ENCODE measurements at places on chromosomes 16 and 17. TPM values are rescaled to one million over a fixed set of nuclear protein-coding genes. Genes with fewer than 3 reads are reported as not detected.
A peak's percentile ranks its signal among the peaks of the same experiment; 100 is the strongest.

DNA sequence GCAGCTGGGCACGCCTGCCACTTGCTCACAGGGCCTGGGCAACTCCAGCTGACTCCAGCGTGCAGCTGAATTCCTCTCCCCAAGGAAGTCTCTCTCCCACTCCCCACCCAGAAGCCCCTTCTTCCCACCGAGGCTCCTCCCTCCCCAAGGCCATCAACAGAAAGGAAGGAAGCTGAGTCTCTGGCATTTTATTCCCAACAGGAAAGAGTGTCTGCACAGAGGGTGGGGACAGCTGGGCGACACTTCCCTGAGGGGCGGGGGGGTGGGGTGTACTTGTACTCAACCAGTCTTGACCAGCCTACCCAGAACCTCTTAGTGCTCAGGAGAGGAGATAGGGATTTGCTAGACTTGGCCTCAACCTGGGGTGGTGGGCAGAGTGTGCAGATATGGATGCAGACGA, at the start of gene EXOC3L1:
Gene EXOC3L1 (minus strand): TSS at position 96 of the 400 bp plus-strand sequence. CDS start 460 bp downstream, outside the sequence.
- DNase-seq, result no peak

Gene CRHR1
- total RNA-seq, result 2.8 TPM

DNA sequence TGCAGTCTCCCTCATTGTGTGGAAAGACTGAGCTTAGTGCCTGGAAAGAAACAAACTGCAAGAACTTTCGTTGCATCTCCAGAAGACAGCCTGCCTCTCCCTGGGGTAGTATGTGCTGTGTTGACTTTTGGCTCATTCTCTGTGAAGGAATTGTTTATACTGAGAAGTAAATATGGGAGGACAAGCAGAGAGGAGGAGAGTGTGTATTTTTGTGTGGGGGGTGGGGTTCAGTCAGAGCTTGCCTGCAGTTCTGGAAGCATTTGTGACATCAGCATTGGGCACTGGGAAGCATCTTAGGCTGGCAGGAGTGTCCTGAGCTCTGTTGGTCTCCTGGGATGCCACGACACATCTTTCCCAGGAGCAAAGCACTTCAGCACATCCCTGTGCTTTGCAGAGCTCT, 147.9 kb downstream of the HS3ST3B1 start:
- DNase-seq, result no peak

DNA sequence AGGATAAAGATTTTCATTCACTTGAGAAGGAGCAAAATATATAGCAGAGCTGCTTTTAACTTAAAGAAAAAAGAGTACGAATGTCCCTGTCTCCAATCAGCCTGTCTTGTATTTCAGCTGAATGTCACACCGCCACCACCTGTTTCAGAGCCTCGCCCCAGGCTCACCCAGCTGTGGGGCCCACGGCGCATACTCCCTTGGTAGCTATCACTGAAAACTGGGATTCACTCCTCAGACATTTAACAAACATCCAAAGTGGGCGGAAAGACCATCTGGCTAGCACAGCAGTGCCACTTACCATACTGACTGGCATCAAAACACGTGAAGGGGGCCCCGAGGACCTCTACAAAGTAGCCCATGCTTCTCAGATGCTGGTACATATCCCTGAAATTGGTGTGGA, 25.4 kb upstream of the SLC38A8 start:
- DNase-seq, result no peak

Gene ZNF385C
- 0.48 TPM for total RNA-seq

- no peak for DNase-seq
Measured at GRCh38 chr16:5851393-5851982, 753.9 kb upstream of the EEF2KMT start.

Gene CES1
- 13.9 TPM for total RNA-seq

GRCh38 chr17:69030169-69030568, 30.6 kb downstream of the ABCA9 start:
- no peak for DNase-seq

- peak; percentile 60 for DNase-seq
Measured at GRCh38 chr16:81277541-81278080, 37.2 kb upstream of the GAN start.

- DNase-seq, result no peak
Measured at GRCh38 chr17:16872351-16873173, 99.4 kb downstream of the TNFRSF13B start.

DNA sequence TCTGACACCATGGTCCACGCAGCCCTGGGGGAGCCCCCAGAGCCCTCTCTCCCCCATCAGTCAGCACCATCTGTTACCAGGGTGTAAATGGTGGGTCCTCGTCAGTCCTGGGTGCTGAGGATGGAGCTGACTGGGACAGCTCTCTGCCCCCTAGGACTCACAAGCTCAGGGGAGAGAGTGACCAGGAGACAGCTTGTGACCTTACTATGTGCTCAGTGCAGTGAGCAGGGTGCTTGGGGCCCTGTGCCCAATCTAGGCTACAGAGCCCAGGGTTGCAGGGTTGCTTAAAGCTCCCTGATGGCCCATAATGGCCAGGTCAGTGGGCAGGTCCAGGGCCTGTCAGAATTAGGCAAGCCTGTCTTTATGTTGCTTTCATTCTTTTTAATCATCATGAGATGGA, 11.3 kb downstream of the MMP2 start:
- DNase-seq, result no peak

DNA sequence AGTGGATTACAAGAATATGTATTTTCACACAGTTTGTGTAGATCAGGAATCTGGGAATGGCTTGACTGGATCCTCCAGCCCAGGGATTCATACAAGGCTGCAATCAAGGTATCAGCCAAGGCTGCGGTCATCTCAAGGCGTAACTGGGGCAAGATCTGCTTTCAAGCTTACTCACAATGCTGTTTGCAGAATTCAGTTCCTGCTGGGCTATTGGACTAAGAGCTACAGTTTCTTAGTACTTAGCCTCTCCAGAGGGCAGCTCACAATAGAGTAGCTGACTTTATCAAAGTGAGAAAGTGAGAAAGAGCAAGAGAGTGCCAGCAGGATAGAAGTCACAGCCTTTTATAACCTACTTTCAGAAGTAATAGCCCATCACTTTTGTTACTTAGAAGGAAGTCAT, 211.0 kb downstream of the MAP2K6 start:
- DNase-seq, result no peak

DNA sequence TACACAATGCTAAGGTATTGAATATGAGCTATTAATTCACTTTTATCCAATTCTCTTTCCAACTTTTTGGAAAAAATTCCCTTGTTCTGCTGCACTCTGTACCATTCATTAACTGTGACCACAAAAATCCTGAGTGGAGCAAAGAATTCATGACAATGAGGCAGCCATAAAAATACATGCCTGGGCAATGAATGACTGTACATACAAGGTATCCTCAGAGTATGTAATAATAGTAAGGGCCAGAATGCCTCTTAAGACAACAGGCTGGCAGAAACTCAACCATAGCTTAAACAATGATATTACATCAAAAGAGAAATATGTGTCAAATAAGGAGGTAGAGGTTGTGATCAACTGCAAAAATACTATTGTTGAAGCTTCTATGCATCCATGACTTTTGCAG, 74.7 kb upstream of the CA10 start:
- no peak for DNase-seq

- DNase-seq, result no peak
Measured at GRCh38 chr16:19822533-19822932, 62.1 kb downstream of the GPRC5B start.

Gene SOX15
- total RNA-seq, result 4.1 TPM

Gene ARHGDIG
- 0.80 TPM for total RNA-seq

Gene NOL3
- total RNA-seq, result 87.7 TPM

Gene ADCY9
- 12.0 TPM for total RNA-seq

DNA sequence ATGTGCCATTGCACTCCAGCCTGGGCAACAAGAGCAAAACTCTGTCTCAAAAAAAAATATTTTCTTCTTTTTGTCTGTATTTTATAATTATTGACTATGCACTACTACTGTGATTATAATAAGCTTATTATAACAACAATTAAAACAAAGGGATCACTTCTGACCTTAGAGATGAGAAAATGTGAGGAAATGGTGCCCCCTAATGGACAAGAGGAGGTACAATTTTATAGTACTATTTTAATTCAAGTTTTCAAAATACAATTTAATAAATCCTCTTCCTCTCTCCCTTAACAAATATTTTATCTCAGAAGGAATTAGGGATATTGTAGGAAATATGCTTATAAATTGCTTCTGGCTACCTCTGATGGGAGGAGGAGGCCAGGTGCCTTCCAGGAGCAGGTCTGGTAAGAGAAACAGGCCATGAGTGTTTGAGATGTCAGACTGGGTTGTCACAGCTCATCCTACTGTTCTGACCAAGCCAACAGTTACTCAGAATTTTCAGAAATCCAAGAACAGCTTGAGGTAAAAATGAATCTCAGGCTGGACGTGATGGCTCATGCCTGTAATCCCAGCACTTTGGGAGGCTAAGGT, 14.0 kb downstream of the VPS53 start:
- DNase-seq, result no peak

DNA sequence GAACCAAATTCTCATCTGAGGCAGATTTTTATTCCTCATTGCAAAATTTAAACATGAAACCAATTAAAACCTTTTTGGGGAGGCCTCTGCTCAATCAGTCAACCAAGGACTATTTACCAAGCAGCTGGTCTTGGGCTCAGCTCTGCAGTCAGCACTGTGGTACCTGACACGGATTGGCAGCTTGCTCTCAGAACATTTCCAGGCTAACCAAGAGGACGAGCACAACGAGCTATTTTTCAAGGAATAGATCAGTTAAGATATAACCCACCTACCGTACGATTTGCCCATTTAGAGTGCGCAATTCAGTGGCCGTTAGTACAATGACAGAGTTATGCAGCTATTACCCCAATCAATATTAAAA, 26.4 kb upstream of the KLHDC4 start:
- DNase-seq, result no peak

DNA sequence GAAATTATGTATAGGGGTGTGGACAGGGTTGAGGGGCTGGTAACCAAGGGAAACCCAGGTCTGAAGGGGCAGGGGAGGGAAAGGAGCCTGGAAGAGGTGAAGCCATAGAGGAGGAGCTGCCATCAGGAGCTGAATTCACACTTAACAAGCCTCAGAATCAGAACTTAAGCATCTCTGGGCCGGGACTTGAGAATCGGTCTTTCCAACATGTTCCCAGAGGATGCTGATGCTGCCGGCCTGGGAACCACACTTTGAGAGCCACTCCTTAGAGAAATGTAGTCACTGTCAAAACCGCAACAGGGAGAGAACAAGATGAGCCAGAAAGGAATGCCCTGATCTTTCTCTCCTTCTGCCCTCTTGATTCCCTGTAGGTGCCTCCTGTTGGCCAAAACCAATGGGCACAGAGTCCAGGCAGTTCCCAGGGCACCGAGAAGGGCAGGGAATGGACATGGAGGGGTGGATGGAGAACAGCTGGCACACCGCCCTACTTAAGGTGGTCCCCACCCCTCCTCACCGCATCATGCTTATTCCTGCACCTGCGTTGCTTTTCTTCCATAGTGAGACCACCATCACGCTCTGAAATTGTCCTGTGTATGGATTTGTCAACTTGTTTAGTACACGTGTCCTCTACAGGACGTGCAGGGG, 88.5 kb downstream of the GSG1L start:
- DNase-seq, result no peak

Gene ATP1B2
- 0.98 TPM for total RNA-seq

DNA sequence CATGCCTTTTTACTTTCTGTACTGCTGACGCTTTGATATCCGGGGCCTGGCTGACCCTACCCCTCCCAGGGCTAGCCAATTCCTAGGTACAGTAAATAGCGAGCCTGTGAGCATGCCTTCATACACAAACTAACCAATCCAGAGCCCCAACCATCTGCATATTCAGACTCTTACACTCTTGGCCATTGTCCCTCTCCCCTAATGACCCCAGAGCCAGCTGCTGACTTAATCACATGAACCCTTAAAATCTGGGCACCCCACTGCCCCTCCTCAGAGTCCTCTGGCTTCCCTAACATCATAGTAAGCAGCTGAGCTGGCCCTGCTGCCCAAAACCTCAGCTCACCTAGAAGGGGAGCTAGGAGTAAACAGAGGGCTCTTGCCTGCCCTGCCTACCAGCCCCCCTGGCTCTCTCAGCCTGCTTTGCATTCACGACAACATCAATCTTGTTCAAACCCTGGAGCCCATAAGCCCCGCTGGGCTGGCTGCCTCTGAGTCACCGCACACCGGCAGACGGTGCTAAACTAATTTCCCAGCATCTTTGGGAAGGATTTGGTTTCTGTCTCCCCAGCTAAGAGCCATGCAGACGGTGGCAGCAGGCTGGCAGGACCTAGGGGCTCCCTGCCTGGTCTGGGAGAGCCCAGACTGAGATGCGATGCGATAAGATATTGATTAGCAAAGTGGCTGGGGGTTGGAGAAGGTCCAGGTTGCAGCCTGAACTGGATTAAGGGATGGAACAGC, 63.2 kb downstream of the CLEC19A start:
- no peak for DNase-seq

DNA sequence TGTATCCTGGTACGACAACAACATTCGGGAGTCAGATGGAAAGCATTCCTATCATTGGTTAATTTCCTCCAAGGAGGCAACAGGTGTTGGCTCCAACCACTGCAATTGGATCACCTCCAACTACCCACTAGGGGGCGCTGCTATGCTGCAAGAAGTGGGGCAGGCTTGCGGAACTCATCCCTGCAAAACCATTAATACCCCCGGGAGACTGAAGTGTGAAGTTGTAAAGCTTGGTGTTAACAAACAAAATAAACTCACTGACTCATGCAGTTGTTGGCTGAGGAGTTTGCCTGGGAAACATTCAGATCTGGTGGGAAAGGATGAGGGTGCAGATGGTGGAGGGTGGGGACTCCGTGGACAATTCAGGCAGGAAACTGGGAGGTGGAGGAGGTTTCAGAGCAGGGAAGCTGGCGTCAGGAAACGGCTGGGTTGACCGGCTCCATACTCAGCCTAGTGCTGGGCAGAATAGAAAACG, 84.9 kb downstream of the HS3ST2 start:
- DNase-seq, result peak; percentile 52

DNA sequence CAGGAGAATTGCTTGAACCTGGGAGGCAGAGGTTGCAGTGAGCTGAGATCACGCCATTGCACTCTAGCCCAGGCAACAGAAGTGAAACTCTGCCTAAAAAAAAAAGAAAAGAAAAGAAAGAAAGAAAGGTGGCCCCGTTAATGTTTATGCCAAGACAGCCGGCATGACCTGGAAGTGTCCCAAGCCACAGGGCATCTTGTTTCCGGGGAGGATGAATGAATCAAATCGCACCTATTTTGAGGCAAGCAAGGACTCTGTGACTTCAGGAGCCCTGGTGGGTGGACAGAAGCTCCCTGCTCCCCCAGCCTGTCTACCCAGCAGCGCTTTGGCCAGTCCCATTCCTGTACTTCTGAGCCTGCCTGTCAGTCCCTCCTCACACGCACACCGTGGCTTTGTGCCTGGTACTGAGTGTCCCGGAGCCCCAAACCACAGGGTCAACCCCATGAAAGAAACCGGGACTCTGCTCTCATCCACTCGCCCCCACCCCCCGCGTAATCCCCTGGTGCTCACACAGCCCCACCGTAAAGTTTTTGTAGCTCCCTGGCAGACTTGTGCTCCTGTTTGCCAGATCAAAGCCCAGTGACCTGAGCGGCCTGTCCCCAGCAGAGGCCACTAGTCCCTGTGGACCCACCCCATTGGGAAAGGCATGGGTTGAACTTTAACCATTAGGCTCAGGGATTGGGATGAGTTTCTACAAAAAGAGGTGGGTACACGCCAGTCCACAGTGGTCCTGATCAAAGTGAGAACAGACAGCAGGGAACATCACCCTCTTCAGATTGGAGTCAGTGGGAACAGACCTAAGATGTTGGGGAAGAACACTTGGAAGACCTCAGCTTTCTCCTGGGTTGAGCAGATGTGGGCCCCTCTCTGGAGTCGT, 19.3 kb downstream of the CD2BP2 start:
- no peak for DNase-seq

Gene RAB26
- total RNA-seq, result 3.9 TPM
